Naive thymus-derived CD8-positive, alpha-beta T cell (primary cell): ENCODE measurements at places on chromosomes 7 and 10.

DNA sequence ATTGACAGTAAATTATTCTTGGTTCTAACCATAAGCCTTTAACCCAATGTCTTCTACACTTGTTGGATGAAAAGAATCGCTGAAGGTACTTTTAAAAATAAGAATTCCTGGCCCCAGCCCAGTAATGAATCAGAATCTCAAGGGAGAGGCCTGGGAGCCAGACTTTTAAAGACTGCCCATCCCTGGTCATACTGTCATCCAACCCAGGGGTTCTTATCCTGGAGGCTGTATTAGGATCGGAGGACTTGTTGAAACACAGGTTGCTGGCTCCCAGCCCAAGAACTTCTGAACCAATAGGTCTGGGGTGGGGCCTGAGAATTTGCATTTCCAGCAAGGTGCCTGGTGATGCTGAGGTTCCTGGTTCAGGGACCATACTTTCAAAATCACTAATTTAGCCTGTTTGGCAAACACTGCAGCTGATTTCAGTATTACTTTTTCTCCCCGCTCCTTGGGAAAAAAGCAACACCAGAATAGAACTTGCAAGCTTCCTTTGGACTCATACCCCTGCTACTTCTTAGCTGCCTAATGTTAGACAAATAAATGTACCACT, 79.5 kb upstream of the FAM133B start:
- H3K36me3 ChIP-seq, result peaks cover 41% of the 10 kb centered on the region
- DNase-seq, result no peak
- peak overlapping the region; percentile 59 for H3K27ac ChIP-seq
- H3K4me1 ChIP-seq, result peaks cover 4% of the 10 kb centered on the region
- no peak overlapping the region for H3K4me3 ChIP-seq

- H3K27me3 ChIP-seq, result peaks cover 5% of the 10 kb centered on the region
- H3K36me3 ChIP-seq, result no peaks in the 10 kb centered on the region
- H3K27ac ChIP-seq, result no peak overlapping the region
- DNase-seq, result no peak
- peaks cover 19% of the 10 kb centered on the region for H3K4me1 ChIP-seq
Measured at GRCh38 chr10:103490986-103491314, 2.6 kb upstream of the NEURL1 start.

DNA sequence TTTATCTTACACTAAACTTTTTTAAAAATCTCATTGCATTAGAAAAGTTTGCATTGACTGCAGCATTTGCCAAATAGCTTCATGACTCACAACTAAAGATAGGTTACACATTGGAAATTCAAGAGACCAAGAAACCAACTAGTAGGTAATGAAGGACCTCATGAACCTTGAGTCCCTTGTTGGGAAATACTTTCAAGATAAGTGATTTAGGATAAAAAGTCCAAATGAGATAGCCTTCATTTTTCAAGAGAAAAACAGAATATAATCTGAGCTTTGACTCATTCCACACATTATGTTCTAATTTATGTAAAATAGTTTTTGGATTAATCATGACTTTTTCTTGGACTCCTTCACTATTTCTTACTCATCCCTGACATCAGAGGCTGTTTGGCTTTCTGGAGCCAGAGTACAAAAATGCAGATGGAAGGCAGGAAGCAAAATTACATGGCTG, 13.1 kb upstream of the LIPF start:
- H3K27ac ChIP-seq, result no peak overlapping the region
- H3K27me3 ChIP-seq, result peaks cover 14% of the 10 kb centered on the region
- DNase-seq, result no peak
- no peaks in the 10 kb centered on the region for H3K4me1 ChIP-seq
- no peaks in the 10 kb centered on the region for H3K36me3 ChIP-seq
- no peak overlapping the region for H3K4me3 ChIP-seq

DNA sequence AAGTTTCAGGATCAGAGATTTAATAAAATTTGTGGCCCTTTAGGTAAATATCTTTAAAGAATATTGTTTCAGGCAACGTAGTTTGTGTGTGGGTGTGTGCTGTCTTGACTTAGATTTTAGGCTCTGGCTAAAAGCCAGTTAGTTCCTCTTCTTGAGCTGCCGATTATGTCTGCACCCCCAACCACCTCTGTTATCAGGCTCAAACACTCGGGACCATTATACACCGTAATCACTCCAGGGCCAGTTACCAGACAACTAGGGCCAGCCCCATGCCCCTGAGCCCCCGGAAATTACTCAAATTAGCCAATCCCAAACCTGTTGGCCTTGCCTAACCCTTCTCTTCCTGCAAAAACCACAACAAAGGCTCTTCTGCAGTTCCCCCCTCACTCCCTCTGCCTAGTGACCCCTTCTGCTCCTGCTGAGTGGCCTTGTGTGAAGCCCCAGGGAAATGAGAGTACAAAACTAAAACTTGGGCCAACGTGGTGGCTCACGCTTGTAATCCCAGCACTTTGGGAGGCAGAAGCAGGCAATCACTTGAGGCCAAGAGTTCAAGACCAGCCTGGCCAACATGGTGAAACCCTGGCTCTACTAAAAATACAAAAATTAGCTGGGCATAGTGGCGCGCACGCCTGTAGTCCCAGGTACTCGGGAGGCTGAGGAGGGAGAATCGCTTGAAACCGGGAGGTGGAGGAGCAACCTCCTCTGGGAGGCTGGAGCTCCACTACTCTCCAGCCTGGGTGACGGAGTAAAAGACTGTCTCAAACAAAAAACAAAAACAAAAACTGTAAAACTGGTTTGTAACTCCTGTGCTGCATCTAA, 9.2 kb upstream of the HNRNPF start:
- H3K36me3 ChIP-seq, result no peaks in the 10 kb centered on the region
- peak overlapping the region; percentile 81 for H3K4me3 ChIP-seq
- H3K4me1 ChIP-seq, result peaks cover 14% of the 10 kb centered on the region
- peak; percentile 31 for DNase-seq
- peak overlapping the region; percentile 84 for H3K27ac ChIP-seq

GRCh38 chr10:77173615-77174461, 463.8 kb downstream of the KCNMA1 start:
- peaks cover 8% of the 10 kb centered on the region for H3K27me3 ChIP-seq
- H3K36me3 ChIP-seq, result no peaks in the 10 kb centered on the region
- no peaks in the 10 kb centered on the region for H3K4me1 ChIP-seq
- no peak overlapping the region for H3K4me3 ChIP-seq
- no peak overlapping the region for H3K27ac ChIP-seq
- peak; percentile 45 for DNase-seq

DNA sequence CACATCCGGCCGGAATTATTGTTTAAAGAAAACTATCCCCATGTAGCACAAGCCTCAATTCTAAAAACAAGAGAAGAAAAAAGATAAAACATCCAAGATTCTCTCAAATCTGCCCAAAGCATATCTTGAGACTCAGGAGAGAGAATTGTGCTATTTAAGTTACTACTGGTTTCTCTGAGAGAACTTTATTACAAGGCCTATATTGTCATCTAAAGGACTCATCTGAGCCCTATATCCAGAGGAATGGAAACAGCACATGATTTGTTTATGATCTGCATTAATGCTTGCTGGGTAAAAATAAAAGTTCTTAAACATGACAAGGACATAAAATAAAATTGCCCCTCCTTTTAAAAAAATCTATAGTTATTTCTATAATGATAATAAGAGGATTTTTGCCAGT, 25.0 kb downstream of the LRRN3 start:
- DNase-seq, result no peak
- peaks cover 44% of the 10 kb centered on the region for H3K4me1 ChIP-seq
- no peaks in the 10 kb centered on the region for H3K27me3 ChIP-seq
- H3K36me3 ChIP-seq, result peaks cover 36% of the 10 kb centered on the region
- peak overlapping the region; percentile 23 for H3K27ac ChIP-seq

DNA sequence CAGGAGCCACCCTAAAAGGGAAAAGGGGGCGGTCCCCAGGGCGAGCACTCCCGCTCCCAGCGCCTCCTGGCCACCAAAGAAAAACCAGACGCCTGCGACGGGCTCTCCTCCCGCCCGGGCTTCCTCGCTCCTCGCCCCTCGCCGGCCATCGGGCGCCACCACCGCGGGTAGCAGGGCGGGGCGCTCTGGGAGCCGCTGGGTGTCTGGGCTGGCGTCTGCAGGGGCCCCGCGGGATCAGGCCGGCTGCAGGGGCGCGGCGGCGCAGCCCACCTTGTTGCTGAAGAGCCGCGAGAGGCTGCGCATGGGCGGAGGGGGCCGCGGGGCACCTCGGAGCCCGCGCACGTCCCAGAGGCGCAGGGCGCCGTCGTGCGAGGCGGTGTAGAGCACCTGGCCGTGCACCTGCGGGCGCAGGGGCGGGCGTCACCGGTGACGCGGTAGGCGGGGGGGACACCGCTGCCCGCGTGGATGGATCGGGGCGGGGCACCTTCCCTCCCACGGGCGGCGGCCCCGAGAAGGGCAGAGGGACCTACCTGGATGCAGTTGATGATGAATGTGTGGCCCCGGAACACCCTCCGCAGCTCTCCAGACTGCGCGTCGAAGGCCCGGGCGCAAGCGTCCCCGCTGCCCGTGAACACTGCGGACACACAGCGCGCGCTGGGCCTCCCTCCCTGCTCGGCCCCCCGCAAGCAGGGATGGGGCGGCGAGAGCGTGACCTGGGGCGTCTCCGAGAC, 28.3 kb downstream of the WDR86 start:
- peak; percentile 70 for DNase-seq
- peak overlapping the region; percentile 65 for H3K4me3 ChIP-seq
- no peak overlapping the region for H3K27ac ChIP-seq
- H3K36me3 ChIP-seq, result peaks cover 3% of the 10 kb centered on the region
- H3K4me1 ChIP-seq, result peaks cover 16% of the 10 kb centered on the region
- H3K27me3 ChIP-seq, result peaks cover 6% of the 10 kb centered on the region

DNA sequence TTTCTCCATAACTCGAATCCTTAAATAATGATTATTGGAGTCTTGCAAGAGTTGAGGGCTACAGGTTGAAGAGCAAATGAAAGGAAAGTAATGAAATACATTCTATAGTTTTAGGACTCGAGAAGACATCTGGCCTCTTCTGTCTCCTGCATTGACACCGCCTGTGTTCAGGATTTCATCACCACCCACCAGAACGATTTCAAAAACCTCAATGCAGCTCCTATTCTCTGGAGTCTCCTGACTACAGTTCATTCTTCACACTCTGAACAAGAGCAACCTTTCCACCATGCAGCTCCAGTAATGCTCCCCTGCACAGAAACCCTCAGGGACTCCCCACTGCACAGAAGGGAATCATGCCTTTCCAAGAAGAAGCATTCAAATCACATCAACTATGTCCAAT, 5.5 kb downstream of the IL15RA start:
- no peaks in the 10 kb centered on the region for H3K27me3 ChIP-seq
- H3K4me3 ChIP-seq, result no peak overlapping the region

GRCh38 chr10:33886299-33886698, 551.8 kb upstream of the NRP1 start:
- H3K27me3 ChIP-seq, result peaks cover 3% of the 10 kb centered on the region
- H3K4me3 ChIP-seq, result no peak overlapping the region
- H3K36me3 ChIP-seq, result no peaks in the 10 kb centered on the region
- no peaks in the 10 kb centered on the region for H3K4me1 ChIP-seq
- H3K27ac ChIP-seq, result no peak overlapping the region
- DNase-seq, result no peak

DNA sequence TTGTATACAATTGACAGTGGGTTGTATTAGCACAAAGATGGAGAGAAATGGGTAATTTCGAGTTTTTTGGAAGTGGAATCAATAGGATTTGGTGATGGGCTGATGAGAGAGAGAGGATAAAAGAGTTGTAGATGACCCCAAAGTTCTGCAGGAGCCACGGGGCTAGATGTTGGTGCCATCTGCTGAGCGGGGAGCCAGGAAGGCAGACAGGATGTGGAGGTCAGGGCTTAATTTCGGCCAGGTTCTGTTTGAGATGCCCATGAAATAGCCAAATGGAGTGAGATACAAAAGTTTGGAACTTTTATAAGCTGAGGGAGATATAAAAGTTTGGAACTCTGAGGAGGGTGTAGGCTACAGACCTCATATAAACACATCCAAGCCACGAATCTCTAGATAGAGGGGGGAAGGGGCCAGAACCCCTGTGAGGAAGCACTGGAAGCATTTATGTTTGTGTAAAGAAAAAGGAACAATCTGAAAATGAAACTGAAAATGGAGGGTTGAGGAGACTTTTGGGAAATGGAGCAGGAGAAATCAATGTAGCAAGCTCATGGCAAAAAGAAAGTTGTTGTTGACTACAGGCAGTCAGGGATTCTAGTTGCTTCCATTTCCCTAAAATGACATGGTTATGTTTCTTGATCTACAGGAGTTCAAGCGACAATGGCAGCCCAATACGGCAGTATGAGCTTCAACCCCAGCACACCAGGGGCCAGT, 2.2 kb downstream of the GIMAP4 start:
- H3K27ac ChIP-seq, result peak overlapping the region; percentile 95
- DNase-seq, result no peak
- H3K27me3 ChIP-seq, result no peaks in the 10 kb centered on the region
- H3K4me3 ChIP-seq, result peak overlapping the region; percentile 98
- peaks cover 65% of the 10 kb centered on the region for H3K36me3 ChIP-seq

DNA sequence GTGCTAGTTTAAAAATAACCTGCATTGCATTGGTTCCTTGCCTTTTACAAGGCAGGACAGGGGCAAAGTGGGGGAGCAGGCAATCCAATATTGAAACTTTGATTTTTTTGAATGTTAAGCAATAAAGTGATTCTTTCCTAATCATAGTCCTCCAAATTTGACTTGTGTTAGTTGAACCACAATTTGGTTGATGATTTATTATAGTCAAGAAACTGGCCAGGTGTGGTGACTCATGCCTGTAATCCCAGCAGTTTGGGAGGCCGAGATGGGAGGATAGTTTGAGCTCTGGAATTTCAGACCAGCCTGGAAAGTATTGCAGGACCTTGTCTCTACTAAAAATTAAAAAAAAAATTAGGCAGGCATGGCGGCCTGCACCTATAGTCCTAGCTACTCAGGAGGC, 27.9 kb upstream of the ABLIM1 start:
- no peaks in the 10 kb centered on the region for H3K36me3 ChIP-seq
- H3K4me3 ChIP-seq, result no peak overlapping the region
- H3K27ac ChIP-seq, result no peak overlapping the region
- DNase-seq, result no peak
